Hippocampal formation (tissue), 2 donors: ENCODE measurements at places on chromosomes 2 and 18.

GRCh38 chr18:62485684-62486083 lies 37.1 kb upstream of the ZCCHC2 start:
- DNase-seq = no peak

GRCh38 chr2:202718614-202719013 lies 83.8 kb downstream of the FAM117B start:
- DNase-seq = no peak

- DNase-seq = no peak
Measured at GRCh38 chr18:47287911-47288585, 36.6 kb upstream of the SKOR2 start.

- peak; percentile 40 for DNase-seq
Measured at GRCh38 chr2:96531872-96532505, 4.6 kb upstream of the ARID5A start.

DNA sequence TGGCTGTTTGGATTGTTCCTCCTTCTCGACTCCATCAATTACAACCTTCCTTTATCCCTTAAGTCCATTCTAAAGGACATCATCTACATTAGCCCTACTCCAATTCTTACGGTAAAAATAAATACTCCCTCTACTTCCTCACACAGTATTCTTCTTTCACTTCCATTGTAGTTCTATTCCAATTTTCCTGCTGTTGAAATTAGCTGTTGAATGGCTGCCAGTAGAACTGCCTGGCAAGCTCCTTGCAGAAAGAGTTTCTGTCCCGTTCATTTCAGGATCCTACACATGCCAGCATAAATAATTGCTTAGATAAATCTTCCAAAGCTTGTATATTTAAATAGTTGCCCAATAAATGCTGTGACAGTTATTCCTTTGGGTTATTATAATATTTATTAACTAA lies 459.3 kb upstream of the TRIB2 start:
- DNase-seq = no peak

DNA sequence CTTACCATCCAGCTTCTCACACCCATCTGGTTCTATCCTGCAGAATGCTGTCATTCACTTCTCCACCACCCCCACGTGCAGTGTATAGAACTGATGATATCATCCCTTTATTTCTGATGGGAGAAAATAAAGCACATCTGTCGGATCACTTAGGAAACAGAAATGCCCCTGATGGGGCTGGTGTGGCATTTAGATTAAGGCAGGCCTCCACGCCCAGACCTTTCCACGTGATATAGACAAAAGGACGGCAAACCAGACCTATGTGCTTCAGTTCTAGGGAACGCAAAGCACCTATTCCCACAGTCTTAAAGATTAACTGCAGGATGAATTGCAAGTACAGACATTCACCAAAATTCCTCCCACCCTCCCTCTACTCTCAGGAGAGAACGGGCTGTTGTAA lies 27.6 kb upstream of the CABLES1 start:
- no peak for DNase-seq

DNA sequence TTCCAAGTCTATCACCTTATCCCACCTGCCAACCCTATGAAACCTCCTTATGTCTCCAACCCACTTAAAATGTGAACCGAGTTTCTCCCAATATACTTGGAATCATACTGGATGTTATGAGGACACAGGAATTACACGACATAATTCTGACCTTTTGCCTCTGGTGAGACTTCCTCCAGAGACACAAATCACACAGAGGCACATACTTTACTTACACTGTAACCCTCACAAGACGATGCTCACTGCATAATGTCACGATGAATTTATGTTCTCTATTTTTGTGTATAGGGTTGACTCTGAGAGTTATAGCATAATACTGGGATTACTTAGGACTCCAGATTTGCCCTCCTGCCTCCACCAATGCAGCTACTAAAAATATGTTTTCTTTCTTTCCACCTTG lies 28.0 kb upstream of the SETBP1 start:
- no peak for DNase-seq

- no peak for DNase-seq
Measured at GRCh38 chr2:73877071-73877802, 15.6 kb upstream of the ACTG2 start.

- DNase-seq = no peak
Measured at GRCh38 chr2:138504546-138505235, 3.1 kb downstream of the SPOPL start.

DNA sequence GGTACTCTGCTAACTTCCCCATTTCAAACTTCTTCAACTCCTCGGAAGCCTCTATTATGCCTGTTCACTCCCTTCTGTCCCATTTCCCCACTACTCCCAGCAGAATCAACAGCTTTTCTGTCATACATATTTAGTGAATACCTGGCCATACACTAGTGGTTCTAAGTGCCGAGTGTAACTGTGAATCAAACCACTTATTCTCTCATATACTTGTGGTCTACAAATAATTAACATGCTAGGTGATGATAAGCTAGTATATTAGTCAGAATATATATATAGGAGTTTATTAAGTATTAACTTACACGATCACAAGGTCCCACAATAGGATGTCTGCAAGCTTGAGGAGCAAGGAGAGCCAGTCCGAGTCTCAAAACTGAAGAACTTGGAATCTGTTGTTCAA lies 150.7 kb downstream of the CCDC102B start:
- DNase-seq = no peak

GRCh38 chr2:239165206-239165831 lies 235.5 kb downstream of the HDAC4 start:
- DNase-seq = no peak
